Left hindlimb (tissue), 1 donor: ENCODE measurements at places on chromosomes 3 and 15.

DNA sequence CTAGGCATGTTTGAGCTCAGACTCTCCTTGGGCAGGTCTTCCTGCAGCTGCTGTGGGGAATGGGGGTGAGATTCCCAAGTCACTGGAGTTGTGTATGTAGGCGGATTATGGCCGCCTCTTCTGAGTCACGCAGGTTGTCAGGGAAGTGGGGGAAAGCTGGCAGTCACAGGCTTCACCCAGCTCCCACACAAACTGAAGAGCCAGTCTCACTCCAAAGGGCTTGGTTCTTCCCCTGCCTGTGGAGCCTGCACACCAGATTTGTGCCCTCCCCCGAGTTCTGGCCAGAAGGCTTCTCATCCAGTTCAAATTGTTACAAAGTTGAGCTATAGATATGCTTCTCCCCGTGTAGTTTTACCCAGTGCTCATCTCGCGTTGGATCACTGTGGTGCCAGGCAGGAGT, 53.5 kb downstream of the CPNE4 start:
- DNase-seq: no peak

GRCh38 chr3:104856741-104857140, 510.0 kb upstream of the ALCAM start:
- DNase-seq: no peak

DNA sequence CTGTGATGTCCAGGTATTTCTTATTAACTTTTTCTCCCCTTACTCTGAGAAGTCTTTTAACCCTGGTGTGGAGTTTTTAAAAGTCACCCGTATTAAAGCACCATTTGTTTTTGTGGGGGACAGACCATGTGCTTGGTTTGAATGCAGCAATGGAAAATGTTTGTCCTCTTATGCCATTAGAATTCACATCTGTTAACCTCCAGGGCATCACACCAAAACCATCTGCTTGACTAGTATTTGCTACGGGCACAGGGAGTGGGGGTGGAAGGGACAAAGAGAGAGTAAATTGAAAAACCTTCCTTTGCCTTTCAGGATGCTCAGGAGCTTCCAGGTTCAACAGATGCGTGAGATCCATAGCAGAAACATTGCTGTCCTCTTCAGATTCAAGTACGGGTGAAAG, 61.4 kb upstream of the GOLGA8B start:
- DNase-seq: no peak

DNA sequence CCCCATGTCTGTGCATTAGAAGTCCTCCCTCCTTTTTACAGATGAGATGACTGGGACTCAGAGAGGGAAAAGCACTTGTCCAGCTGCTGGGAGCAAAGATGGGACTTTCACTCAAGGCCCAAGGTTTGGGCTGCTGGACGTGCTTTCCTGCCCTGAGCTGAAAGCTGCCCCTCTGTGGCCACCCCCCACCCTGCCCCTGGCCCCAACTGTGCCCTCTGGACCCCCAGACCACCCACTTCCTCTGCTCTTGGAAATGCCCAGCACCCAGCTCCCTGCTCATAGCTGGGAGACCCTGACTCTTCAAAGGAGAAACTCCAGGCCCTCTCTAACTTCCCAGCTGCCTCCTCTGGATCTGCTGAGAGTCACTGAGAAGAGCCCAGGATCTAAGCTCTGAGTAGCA, 20.7 kb downstream of the GRIP2 start:
- no peak for DNase-seq

GRCh38 chr15:85473455-85473854, 93.1 kb downstream of the AKAP13 start:
- DNase-seq: no peak

GRCh38 chr3:129702934-129703712, 96.6 kb upstream of the PLXND1 start:
- DNase-seq: no peak

- DNase-seq: peak; percentile 87
Observed at GRCh38 chr3:134330883-134331810, 43.1 kb downstream of the AMOTL2 start.

- no peak for DNase-seq
Observed at GRCh38 chr3:14138878-14139655, 14.2 kb downstream of the TMEM43 start.

DNA sequence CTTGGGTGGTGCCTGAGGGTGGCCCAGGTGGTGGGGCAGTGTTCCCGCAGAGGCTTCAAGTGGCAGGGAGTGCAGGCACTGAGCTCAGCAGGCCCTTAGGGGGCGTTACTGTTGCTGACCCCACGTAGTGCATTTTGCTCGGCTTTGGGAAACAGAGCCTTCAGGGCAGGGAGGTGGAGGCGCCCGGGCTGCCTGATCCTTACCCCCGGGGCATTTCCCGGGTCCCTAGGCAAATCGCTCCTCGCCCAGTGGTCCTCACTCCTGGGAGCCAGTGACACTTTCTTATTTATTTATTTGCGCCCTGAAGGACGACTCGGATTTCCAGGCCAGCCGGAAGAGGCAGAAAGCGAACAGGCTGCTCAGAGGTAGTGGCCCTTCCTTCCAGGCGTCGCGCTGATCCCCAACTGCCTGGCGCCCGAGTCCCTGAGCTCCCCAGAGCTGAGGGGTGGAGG, 10.1 kb upstream of the FOXB1 start:
- DNase-seq: no peak

- DNase-seq: no peak
Observed at GRCh38 chr15:62770752-62771151, 271.8 kb upstream of the TPM1 start.

- no peak for DNase-seq
Observed at GRCh38 chr3:39133822-39134221, 19.6 kb downstream of the CSRNP1 start.

DNA sequence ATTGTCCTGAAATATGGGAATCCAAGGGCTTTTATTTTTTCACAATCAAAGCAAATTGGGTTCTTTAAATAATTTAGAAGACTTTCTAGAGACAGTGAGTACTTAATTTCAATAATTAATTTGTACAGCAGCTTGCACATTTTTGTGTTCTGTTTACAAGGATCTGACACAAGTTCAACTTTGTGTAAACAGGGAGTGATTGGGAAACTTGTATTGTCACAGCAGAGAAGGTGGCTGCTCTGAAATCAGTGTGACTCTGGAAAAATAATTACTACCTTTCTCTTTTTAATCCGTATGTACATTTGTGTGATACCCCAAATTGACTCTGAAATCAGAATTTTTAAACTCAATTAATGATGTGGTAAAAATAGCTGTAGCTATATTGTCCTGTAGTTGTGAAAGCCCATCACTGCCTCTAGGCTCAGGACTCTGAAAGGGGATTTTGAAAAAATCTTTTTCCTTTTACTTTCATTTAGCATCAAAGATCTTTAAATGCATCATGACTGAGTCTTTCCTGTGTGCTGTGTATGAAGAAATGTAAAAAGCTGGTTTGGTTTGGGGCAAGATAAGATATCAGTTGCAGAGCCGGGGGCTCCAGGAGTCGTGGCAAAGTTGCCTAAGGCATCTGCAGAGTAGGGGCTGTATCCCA, 45.1 kb downstream of the MFSD1 start:
- DNase-seq: no peak

DNA sequence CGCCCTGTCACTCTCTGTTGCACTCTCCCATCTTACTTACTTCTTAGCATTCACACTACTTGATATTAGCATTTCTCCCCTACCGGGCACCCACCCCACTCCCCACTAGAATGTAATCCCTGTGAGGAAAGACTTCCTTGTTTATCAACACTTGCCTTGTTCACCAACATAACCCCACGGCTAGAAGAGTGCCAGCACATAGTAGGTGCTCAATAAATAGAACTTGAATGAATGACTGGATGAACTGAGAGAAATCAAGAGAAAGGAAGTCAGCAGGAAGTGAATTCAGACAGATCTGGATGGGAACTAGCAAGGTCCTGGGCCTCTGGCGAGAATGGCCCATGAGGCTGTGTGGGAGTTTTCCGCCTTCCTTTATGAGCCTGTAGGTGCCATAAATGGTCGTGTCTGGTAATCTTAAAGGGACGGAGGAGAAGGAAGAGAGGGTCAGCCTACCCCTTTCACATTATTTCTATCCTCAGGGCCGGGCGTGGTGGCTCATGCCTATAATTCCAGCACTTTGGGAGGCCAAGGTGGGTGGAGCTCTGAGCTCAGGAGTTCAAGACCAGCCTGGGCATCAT, 42.4 kb upstream of the HERC1 start:
- DNase-seq: no peak

GRCh38 chr15:71124937-71125790, 9.9 kb downstream of the THSD4 start:
- DNase-seq: peak; percentile 57

DNA sequence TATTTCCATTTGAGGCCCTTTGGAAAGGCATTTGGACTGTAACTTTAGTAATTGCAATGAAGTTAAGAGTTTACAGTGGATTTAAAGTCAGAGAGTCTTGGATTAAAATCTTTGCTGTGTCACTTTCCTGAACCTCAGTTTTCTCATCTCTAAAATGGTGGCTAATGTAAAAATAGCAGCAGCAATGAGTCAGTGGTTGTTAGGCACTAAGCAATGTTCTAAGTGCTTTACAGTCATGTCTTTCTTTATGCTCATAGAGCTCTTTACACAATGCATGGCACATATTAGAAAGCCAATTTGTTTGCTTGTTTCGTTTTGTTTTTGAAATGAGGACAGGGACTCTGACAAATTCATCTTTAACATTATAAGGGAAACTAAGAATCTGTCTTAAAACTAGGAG, 222.7 kb upstream of the DNAJC19 start:
- DNase-seq: no peak

DNA sequence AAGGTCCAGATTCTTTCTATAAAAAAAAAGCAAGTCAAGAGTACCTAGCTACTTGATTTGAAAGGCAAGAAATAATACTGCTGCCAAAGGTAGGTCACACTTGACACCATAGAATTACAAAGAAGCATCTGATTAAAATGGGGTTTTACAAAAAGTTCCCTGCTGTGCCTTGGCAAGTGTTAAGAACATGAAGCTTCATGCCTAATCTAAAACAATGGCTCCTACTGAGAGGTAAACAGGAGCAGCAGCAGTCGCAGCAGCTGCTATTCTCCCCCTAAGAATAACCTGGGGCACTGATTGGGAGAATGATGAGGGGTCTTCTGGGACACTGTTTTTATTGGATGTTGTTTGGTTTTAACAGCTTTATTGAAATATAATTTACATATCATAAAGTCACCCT, 14.1 kb downstream of the UBP1 start:
- no peak for DNase-seq

- no peak for DNase-seq
Observed at GRCh38 chr15:93150910-93151881, 62.2 kb upstream of the RGMA start.

- no peak for DNase-seq
Observed at GRCh38 chr3:181847276-181847675, 135.6 kb downstream of the SOX2 start.

- DNase-seq: no peak
Observed at GRCh38 chr3:76040946-76041345, 255.6 kb upstream of the ZNF717 start.

- no peak for DNase-seq
Observed at GRCh38 chr3:22659651-22660475, 543.3 kb upstream of the UBE2E2 start.

- no peak for DNase-seq
Observed at GRCh38 chr3:81658322-81658997, 103.0 kb downstream of the GBE1 start.

GRCh38 chr15:31446546-31446945, 119.9 kb downstream of the KLF13 start:
- no peak for DNase-seq

GRCh38 chr3:160434071-160434470, 15.5 kb downstream of the TRIM59 start:
- no peak for DNase-seq

GRCh38 chr3:129954514-129954913, 20.0 kb upstream of the TRH start:
- no peak for DNase-seq

DNA sequence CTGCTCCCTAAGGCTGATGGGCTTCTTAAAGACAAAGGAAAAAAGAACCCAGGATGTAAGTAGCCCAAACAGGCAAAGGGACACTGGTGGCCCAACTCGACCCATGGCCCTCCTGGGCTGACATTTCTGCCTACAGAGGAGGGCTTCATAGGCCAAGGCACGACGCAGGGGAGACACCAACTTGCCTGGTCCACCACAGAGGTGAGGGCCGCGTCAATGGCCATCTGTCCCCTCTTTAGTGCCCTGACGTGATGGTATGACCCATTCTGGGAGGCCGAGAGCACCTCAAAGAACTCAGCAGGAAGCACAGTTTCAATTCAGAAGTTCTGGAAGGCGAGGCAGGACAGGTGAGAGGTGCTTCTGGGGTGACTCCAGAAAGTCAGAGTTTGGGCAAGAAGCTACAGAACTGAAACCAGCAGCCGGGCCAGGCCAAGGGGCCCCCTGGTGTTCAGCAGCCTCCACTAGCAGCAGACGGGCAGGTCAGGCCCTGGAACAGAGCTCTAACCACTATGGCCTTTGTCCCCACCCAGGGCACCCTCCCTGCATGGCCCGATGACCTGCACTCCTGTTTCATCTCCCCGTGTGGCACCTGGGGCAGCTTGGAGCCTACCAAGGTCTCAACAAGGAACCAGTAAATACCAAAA, 45.1 kb downstream of the HMCES start:
- no peak for DNase-seq

- no peak for DNase-seq
Observed at GRCh38 chr3:31858439-31858838, 122.6 kb downstream of the OSBPL10 start.

GRCh38 chr15:40988156-40988555, 34.9 kb downstream of the CHAC1 start:
- DNase-seq: no peak

- DNase-seq: no peak
Observed at GRCh38 chr3:194121891-194122631, 13.9 kb upstream of the HES1 start.

GRCh38 chr3:124838963-124839362, 48.2 kb downstream of the ITGB5 start:
- no peak for DNase-seq

DNA sequence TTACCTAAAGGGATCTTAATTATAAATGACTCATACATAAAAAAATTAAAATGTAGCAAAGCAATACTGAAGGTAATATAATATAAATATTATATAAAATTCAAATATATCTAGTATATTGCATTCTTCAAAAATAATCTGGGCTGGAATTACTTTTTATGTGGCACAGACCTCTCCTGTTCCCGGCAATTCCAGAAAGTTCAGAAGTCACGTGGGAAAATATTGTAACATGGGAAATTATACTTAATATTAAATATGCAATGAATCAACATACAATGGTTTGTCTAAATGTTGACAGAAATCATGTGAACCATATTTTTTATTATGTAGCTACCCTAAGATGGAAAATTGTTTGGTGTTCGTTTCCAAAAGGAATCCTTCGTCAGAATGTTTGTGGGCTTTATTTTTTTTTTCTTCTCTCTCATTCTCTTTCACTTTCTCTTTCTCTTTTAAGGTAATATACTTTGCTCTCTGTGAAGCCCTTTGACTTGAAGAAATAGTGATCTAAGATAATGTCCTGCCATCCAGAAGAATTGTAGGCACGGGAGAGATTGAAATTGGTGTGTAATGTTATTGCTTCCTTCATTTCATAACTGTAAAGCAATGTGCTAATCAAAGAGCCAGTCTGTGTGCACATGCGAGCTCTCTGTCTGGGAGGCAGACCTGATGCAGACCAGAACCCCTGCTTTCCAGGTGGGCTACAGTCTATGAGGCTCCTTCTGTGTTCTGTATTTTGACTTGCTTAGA, 559.4 kb downstream of the NR2F2 start:
- DNase-seq: no peak
